ENCODE measurements at places on chromosomes 11 and 22. TPM values are rescaled to one million over a fixed set of nuclear protein-coding genes. Genes with fewer than 3 reads are reported as not detected.
A peak's percentile ranks its signal among the peaks of the same experiment; 100 is the strongest.

DNA sequence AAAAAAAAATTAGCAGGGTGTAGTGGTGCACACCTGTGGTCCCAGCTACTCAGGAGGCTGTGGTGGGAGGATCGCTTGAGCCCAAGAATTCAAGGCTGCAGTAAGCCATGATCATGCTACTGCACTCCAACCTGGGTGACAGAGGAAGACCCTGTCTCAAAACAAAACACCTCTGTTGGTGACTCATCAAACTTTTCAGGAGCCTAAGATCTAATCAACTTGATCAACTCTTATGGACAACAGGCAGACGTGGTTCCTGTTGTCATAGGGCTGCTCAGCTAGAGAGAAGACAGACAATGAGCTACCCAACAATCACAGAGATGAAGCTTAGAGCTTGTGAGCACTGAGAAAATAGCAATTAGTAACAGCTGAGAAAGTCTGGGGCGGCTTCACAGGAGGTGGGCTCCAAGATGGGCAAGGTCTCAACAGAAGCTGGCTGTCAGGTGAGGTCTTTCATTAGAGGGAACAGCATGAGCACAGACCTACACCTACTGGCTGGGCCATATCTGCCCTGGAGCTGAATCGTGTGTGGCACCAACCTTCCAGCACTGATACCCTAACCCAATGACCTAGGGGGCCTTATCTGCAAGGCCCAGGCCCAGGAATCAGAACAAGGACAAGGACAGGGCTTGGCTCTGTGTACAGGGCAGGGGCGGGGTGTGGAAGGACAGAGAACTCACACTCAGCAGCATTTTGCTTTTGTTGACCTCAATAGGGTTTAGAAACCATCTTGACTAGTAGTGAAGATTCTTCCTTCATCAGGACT is 7.2 kb upstream of the UCP3 start:
- H3K27me3 ChIP-seq, result no peaks in the 10 kb centered on the region
- DNase-seq, result no peak
- no peaks in the 10 kb centered on the region for H3K36me3 ChIP-seq
- no peak overlapping the region for H3K4me3 ChIP-seq
- peaks cover 24% of the 10 kb centered on the region for H3K4me1 ChIP-seq

GRCh38 chr11:86234831-86235461 is 9.6 kb upstream of the EED start:
- H3K4me3 ChIP-seq, result no peak overlapping the region
- H3K27ac ChIP-seq, result no peak overlapping the region
- no peaks in the 10 kb centered on the region for H3K4me1 ChIP-seq
- no peak for DNase-seq
- H3K36me3 ChIP-seq, result no peaks in the 10 kb centered on the region

DNA sequence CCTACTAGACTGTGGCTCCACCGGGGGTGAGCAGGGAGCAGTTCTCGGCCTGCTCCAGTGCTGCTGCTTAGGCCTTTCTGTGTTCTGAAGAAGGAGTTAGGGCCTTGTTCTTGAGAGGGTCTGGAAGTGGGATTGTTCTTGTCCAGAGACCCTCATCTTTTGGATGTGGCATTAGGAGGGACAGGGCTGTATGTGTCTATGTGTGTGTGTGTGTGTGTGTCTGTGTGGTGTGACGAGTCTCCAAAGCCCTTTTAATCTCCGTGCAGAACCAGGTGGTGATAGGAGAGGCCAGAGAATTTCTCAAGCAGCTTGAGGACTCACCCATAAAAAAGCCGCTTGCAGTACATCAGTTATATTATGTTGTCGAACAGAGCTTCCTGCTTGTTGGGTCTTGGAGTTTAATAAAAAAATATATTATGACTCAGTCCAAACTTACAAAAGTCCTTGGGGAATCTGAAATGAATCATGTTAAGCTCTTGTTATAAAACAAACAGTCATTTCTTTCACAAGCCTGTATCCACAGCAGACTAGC is 196.5 kb downstream of the TENM4 start:
- H3K4me1 ChIP-seq, result peaks cover 8% of the 10 kb centered on the region
- peak overlapping the region; percentile 63 for H3K27ac ChIP-seq
- H3K27me3 ChIP-seq, result no peaks in the 10 kb centered on the region
- H3K36me3 ChIP-seq, result no peaks in the 10 kb centered on the region
- H3K4me3 ChIP-seq, result no peak overlapping the region

- no peak overlapping the region for H3K4me3 ChIP-seq
- no peaks in the 10 kb centered on the region for H3K36me3 ChIP-seq
- H3K27ac ChIP-seq, result no peak overlapping the region
- no peaks in the 10 kb centered on the region for H3K4me1 ChIP-seq
- no peak for DNase-seq
Measured at GRCh38 chr11:42013656-42014201, 554.3 kb upstream of the LRRC4C start.

GRCh38 chr11:92045301-92045700 is 179.3 kb upstream of the FAT3 start:
- H3K36me3 ChIP-seq, result no peaks in the 10 kb centered on the region
- DNase-seq, result no peak
- H3K27ac ChIP-seq, result no peak overlapping the region
- H3K4me1 ChIP-seq, result no peaks in the 10 kb centered on the region

The OR8G5 gene
- not detected for polyA plus RNA-seq

The APIP gene
- polyA plus RNA-seq, result 25.9 TPM

The LGALS12 gene
- not detected for polyA plus RNA-seq

The SLC37A4 gene
- polyA plus RNA-seq, result 63.5 TPM
